ENCODE measurements at places on chromosomes 1 and 21.
A peak's percentile ranks its signal among the peaks of the same experiment; 100 is the strongest.

GRCh38 chr1:43509740-43510375, 20.8 kb upstream of the PTPRF start:
- DNase-seq, result peak; percentile 68

GRCh38 chr1:172320733-172321132, 99.8 kb upstream of the C1orf105 start:
- DNase-seq, result no peak

DNA sequence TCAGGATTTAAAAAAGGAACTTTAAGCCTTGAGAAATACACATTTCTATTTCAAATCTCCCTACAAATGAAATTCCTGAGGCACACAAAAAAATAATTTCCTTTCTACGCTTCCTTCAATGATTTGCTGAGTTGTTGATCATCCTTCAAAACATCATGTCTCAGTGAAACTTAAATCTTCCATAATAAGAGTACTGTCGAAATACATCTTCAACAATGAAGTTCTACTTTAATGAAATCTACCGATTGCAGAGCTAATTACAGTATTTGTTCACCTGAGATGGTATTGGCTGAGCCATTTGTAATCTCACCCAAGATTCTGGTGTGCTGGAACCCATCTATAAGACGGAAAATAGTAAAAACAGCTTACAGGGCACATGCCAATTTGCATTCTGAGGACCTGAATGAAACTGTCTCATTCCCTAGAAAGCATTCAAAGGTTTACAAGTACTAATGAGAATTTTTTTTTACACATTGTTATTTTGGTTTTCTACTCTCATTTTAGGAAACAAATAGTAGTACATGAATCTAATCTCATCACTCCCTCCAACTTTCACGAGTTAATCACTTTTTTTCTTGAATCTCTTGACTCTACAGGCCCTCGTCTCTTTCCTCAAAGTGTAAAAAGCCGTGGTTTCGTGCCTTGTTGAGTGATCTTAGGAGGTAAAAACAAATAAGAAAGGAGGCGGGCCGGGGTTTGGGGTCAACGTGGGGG, 1.1 kb downstream of the CHML start:
- DNase-seq, result no peak

DNA sequence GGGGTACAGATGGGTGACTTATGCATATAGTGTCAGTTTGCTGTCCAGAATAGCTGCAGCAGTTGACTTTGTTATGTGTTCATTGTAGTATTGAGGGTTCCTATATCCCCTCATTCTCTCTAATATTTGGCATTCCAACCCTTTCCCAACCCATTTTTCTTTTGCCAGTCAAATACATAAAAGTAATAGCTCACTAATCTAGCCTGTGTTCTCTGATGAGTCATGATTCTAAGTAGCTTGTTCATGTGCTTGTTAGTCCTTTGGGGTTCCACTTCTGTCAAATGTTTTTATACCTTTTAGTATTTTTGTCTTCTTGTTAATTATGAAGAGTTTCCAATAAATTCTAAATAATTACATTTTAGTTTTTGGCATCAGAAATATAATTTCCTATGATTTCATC, 99.2 kb upstream of the MROH9 start:
- DNase-seq, result no peak

- DNase-seq, result no peak
Observed at GRCh38 chr1:201137579-201138310, 10.8 kb upstream of the ASCL5 start.

GRCh38 chr1:184866586-184866985, 107.7 kb downstream of the NIBAN1 start:
- no peak for DNase-seq
